ENCODE measurements at places on chromosomes 1 and 21.

GRCh38 chr1:222182641-222183040 lies 365.3 kb downstream of the HHIPL2 start:
- DNase-seq = no peak

- DNase-seq = no peak
These were observed 86.8 kb downstream of the SPATA17 start for GRCh38 chr1:217717959-217718358.

GRCh38 chr1:161084597-161084988 lies 4.8 kb downstream of the NECTIN4 start:
- DNase-seq = no peak

DNA sequence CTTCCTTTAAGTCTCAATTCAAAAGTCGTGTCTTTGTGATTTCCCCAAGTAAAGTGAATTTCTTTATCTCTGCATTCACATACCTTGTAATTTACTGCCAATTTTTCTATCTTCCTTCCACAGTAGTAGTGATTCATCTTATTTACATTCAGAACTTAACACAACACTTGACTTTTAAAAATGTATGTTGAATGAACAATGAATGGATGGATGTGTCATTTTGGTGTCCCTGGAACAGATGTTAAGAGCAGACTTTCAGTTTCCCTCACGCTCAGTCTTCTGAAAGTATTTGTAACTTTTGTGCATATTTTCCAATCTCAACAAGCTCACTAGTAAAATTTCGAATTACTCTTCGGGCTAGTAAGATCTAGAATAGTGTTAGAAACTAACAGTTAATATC lies 352.0 kb downstream of the HHIPL2 start:
- DNase-seq = no peak

DNA sequence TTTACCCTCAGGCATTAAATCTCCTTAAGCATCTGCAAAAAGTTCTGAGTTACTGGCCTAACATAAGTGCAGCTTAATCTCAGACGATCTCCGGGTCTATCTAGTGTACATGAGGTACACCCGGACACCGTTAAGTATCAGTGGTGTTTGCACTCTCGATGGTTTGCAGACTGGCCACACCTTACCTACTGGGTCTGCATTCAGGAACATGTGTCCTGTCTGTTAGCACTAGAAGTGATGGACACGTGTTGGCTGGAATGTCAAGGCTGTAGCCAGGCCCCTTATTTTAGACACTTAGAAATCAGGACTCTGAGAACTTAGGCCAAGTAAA lies 783 bp upstream of the AGL start:
- no peak for DNase-seq

DNA sequence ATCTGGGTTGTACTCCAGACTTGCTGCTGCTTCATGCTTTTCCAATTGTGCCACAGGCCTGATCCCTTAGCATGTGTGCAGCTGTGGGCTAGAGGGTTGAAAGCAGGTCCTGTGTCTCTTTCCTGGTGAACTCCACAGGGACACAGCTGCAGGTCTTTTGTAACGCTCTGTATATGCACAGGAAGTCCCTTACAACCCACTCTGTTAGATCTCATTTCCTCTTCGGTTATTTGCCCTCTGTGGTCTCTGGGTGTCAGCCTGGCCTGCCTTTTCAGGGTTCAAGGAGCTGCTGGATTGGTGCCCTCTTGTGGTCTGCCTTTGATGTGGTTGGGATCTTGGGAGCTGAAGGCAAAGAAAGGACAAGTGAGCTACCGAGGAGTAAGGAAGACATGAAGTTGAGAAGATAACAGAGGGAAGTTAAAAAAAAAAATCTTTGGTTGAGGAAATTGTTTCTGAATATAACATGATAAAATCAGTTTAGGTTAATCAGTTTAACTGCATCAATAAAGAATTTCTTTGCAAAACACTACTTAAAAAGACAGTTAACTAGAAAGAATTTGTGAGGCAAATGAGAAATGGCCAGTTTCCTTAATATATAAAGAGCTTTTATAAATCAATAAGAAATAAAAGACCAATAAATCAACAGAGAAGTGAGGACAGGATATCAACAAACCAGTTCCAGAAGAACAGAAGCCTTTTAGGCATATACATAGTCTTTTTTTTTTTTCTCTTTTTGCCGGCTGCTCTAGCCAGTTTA lies 44.1 kb downstream of the UCK2 start:
- no peak for DNase-seq

DNA sequence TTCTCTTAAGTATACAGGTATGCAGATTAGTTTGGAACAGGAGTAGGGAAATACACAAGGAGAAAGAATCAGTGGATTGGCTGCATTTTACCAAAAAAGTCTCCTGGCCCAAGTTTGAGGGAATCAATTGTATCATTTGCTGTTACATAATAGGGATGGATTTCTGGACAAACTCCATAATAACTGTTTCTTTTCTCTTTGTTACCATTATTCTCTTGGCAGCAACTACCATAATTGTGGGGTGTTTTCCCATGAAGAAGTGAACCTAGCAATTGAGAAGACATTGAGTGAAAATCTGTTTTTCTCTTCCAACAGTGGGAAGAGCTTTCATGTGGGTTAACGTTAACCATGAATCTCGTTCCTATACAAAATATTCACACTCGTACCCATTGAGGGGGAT lies 46.4 kb upstream of the DPT start:
- DNase-seq = no peak
